T-helper 2 cell (primary cell): ENCODE measurements at places on chromosomes 12 and 14.

- DNase-seq, result no peak
These were observed 848.6 kb upstream of the LRFN5 start for GRCh38 chr14:40758076-40758475.

DNA sequence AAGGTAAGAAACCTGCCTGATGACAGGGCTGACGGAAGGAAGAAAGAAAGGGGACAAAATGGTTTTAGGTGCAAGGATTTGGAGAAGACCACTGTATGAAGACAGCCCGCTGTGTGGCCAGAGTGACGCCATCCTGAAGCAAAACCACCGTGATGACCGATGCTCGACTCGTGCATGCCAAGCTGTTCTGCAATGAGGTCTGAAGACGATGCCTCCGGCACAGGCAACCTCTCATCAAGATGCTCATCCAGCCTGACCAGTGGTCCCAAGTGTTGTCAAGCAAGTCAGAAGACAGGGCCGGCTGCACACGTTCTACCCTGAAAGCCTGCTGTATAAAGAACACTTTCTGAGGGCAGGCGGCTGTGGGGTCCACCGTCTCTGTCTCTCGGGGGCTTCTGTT lies 34.8 kb downstream of the STX2 start:
- DNase-seq, result no peak

DNA sequence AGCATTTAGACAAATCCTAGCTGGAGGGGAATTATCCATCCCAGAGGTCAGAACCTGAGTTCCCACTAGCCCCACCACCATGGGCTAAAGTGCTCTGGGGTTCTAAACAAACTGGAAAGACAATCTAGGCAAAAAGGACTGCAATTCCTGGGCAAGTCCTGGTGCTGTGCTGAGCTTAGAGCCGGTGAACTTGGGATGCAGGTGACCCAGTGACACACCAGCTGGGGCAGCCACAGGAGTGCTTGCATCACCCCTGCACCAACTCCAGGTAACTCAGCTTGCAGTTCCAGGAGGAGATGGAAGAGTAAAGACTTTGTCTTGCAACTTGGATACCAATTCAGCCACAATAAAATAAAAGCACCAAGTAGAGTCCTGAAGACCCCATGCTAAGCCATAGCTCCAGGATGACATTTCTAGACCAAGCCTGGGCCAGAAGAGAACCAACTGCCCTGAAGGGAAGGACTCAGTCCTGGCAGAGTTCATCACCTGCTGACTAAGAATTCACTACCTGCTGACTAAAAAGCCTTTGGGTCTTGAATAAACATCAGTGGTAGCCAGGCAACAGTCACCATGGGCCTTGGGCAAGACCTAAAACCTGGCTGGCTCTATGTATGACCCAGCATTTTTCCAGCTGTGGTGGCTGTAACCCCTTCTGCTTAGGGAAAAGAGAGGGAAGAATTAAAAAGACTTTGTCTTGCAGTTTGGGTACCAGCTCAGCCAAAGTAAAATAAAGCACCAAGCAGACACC lies 223.4 kb upstream of the DIO2 start:
- no peak for DNase-seq

DNA sequence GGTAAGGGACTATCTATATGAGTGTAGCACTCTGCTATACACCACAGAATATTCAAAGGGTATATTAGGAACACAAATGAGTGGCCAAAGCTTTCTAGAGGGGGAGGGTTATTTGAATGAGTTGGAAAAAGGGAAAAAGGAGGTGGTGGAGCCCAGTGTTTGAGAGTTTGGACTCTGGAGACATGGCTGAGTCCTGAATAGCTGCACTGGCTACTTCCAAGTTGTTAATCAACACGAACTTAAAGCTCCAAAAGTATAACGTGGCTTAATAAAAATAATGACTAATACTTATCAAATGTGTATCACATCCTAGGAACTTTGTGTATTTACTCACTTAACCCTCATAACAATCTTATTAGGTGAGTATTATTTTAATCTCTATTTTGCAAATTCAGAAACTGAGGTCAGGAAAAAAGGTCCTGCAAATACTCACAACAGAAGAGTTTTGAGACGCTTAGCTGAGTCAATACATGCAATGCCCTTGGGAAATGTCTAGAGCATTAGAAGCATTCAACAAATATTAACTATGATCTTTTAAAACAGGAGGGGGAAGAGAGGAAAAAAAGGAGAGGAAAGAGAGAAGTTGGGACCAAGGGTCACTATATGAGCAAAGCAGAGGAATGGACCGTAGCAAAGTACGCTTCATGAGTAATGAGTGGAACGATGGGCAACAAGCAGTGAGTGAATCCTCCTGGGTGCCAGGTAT lies 189.5 kb upstream of the HMGA2 start:
- no peak for DNase-seq

DNA sequence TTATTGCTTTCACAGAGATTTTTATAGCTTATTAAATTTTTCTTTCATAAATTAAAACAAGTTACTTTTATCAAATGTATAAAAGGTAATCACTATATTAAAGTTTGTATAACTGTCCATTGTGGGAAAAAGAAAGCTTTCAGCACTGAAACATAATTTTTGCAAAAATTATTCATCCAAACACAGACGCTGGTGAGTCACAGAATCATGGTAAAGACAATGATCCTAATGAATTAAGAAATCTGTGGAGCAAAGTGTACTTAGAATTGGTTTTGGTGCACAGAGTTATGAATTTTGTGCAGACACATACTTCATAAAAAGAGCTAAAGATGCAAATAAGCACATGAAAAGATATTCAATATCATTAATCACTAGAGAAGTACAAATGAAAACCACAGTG lies 31.7 kb upstream of the C2CD5 start:
- no peak for DNase-seq

DNA sequence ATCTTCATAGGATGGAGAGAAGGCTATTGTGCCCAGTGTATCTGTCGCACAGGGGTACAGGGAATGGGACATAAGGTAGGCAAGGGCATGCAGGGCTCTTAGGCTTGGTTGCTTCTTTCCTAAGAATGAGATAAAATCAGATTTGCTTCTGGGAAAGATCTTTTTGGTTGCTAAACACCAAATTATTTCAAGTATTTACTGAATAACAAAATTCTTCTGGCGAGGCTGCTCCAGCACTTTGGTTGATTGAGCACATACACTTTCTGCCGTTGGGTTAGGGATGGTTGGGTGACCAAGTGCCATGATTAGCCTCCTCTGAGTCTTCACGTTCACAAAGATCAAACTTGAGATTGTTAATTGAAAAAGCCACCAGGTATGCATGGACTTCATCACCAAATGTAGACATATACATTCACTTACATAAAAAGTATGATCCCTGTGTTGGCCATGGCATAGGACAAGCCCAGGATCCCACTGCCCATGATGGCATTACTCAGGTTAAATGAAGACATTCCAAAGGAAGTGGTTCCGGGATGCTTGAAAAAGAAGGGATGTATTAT lies 38.2 kb downstream of the SLC38A4 start:
- DNase-seq, result no peak

GRCh38 chr14:22391908-22392565 lies 197.0 kb downstream of the DAD1 start:
- no peak for DNase-seq

- no peak for DNase-seq
These were observed 205.0 kb upstream of the CCDC196 start for GRCh38 chr14:66281036-66281776.

DNA sequence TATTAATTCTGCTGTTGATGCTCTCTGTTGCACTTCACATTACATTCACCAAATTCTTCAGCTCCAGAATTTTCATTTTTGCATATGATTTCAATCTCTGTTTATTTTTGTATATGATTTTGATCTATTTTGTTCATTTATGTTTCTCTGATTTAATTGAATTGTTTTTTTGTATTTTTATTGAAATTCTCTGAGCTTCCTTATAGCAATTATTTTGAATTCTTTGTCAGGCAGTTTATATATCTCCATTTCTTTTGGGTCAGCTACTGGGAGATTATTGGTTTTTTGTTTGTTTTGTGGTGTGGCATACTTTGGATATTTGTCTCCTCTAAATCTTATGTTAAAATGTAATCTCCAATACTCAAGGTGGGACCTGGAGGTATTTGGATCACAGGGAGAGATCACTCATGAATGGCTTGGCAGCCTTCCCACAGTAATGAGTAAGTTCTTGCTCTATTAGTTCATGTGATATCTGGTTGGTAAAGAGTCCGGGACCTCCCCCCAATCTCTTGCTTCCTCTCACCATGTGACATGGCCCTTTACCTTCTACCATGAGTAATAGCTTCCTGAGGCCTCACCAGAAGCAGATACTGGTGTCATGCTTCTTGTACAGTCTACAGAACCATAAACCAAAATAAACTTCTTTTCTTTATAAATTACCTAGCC lies 8.7 kb upstream of the TCL1A start:
- DNase-seq, result no peak

- peak; percentile 22 for DNase-seq
These were observed 49.9 kb downstream of the HELB start for GRCh38 chr12:66352197-66352596.

- DNase-seq, result no peak
These were observed 84.3 kb upstream of the NELL2 start for GRCh38 chr12:44960423-44960822.
